Hepatocyte (in vitro differentiated cells): ENCODE measurements at places on chromosomes 2 and 18. TPM values are rescaled to one million over a fixed set of nuclear protein-coding genes. Genes with fewer than 3 reads are reported as not detected.
A peak's percentile ranks its signal among the peaks of the same experiment; 100 is the strongest.

HRH4 gene
- not detected in 2 replicates for total RNA-seq

CXCR1 gene
- not detected in 2 replicates for total RNA-seq

- no peak for DNase-seq
Observed at GRCh38 chr18:35511428-35511827, 13.7 kb upstream of the INO80C start.

GRCh38 chr18:47754311-47755101 is 176.0 kb downstream of the SMAD2 start:
- peak; percentile 57 for DNase-seq

- DNase-seq: peak; percentile 80
Observed at GRCh38 chr2:42046819-42047487, 868 bp upstream of the PKDCC start.

GRCh38 chr2:47223980-47224379 is 68.9 kb upstream of the STPG4 start:
- no peak for DNase-seq

- DNase-seq: peak; percentile 56
Observed at GRCh38 chr2:164430166-164430783, 191.0 kb downstream of the GRB14 start.

DNA sequence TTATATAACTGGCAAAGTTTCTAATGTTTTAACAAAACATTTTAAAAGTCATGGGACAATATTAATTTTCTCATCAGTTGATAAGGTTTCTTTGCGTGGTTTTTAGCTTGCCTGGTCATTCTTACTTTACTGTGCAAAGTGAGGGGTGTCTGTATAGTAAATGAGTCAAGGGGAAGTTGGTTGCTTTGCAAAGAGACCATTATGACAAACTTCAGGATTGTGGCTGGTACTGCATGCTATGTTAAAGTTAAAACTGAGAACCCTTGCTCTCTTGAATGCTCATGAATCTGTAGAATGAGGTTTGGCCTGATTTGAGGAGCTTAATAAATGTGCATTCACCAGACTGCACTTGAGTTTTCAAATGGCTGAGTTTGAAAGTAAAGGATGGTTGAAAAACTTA is 47.0 kb downstream of the COL4A4 start:
- no peak for DNase-seq

DNA sequence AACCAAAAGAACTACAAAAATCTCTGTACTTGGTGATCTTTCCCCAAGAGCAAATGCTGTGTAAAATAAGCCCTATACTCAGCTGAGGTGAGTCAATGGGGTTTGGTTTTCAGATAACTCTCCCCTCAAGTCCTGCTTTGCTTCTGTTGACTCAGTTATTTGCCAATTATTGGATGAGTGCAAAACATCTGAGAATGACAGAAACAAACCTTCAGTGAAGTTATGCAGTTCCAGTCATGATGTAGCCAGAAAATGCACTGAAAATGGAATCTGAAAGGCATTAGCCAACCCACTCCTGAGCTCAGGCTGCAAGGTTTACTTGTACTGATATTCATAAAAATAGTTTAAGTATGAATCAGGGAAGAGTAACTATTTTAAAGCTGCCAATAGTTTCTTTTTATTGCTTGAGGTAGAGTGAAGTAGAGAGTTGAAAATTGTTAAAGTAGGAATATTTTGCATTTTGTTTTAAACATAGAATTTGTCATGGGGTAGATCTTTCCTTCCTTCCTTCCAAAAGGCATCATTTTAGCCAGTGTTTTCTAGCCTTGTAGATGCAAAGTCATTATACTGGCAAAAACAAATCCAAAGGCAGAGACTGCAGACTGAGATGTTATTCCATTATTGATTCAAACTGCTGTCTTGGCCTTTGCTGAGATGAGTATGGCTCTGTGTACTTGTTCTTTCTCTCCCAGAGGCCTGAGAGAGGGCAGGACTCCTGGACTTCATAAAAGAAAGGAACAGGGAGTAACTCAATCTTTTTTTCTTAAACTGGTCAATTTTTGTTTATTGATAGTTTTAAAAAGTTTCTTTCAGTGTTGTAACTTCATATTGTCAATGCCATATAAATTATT is 215.3 kb downstream of the RND3 start:
- peak; percentile 31 for DNase-seq

- no peak for DNase-seq
Observed at GRCh38 chr2:200258881-200259576, 47.5 kb upstream of the SPATS2L start.
